ENCODE measurements at places on chromosomes 1 and 21. TPM values are rescaled to one million over a fixed set of nuclear protein-coding genes. Genes with fewer than 3 reads are reported as not detected.

The PCBP3 gene
- total RNA-seq, result 2.2 TPM

The SYT14 gene
- total RNA-seq, result not detected

- H3K4me1 ChIP-seq, result no peaks in the 10 kb centered on the region
- no peaks in the 10 kb centered on the region for H3K36me3 ChIP-seq
- peaks cover 34% of the 10 kb centered on the region for H3K27me3 ChIP-seq
Measured at GRCh38 chr1:114691061-114691460, 4.3 kb downstream of the AMPD1 start.

DNA sequence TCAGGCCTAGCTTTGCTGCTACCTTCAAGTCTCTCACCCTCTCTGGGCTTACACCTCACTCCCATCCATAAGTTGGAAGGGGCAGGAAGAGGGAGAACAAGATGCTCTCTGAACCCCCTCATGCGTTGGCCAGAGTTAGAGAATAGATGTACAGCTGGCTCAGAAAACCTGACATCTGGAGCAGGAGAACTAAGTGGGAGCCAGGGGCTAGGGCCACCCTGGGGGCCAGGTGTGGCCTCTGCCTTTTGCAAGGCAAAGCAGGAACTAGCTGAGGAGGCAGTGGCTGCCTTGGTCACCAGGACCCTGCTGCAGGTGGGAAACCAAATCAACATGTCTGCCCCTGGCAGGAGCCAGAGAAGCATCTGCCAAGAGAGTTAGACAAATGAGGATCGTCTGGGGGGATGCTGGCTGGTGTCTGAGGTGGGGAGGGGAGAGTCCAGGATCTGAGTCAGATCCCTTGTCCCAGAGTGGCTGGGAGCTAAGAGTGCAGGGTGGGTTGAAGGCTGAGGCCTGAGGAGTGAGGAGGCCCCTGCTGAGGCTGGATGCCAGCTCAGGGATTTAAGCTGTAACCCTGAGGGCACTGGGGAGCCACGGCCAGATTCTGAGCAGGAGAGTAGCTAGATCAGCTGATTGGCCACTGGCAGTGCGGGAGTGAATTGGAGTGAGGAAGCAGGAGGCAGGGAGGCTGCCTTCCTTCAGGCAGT, 115.0 kb downstream of the EPHB2 start:
- peaks cover 1% of the 10 kb centered on the region for H3K27me3 ChIP-seq
- no peaks in the 10 kb centered on the region for H3K36me3 ChIP-seq
- no peak overlapping the region for H3K4me3 ChIP-seq
- DNase-seq, result no peak
- H3K27ac ChIP-seq, result no peak overlapping the region

GRCh38 chr1:162028726-162029125, 5.1 kb upstream of the OLFML2B start:
- H3K36me3 ChIP-seq, result no peaks in the 10 kb centered on the region
- no peak for DNase-seq
- peaks cover 4% of the 10 kb centered on the region for H3K4me1 ChIP-seq
- H3K27me3 ChIP-seq, result peaks cover 30% of the 10 kb centered on the region

Measured in activated CD8-positive, alpha-beta T cell treated with anti-CD3 and anti-CD28 coated beads for 36 hours (primary cell).